ENCODE measurements at places on chromosomes 4 and X.

DNA sequence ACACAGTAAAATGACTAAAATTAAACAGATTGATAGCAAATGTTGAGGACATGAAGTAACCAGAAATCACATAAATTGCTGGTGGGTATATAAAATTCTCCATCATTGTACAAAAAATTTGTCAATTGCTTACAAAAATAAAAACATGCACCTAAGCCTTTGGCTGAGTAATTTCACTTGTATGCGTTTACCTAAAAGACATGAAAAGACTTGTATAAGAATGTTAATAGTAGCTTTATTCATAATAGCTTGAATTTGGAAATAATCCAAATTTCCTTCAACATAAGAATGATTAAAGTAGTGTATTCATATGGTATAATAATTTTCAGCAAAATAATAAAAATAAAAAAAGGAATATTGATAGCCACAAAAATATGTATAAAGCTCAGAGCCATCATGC is 37.7 kb downstream of the PDHA2 start:
- no peak for DNase-seq

- no peak for DNase-seq
These were observed 568.6 kb upstream of the BOD1L1 start for GRCh38 chr4:14196131-14196530.

- no peak for DNase-seq
These were observed 7.1 kb downstream of the CLOCK start for GRCh38 chr4:55539658-55540057.

DNA sequence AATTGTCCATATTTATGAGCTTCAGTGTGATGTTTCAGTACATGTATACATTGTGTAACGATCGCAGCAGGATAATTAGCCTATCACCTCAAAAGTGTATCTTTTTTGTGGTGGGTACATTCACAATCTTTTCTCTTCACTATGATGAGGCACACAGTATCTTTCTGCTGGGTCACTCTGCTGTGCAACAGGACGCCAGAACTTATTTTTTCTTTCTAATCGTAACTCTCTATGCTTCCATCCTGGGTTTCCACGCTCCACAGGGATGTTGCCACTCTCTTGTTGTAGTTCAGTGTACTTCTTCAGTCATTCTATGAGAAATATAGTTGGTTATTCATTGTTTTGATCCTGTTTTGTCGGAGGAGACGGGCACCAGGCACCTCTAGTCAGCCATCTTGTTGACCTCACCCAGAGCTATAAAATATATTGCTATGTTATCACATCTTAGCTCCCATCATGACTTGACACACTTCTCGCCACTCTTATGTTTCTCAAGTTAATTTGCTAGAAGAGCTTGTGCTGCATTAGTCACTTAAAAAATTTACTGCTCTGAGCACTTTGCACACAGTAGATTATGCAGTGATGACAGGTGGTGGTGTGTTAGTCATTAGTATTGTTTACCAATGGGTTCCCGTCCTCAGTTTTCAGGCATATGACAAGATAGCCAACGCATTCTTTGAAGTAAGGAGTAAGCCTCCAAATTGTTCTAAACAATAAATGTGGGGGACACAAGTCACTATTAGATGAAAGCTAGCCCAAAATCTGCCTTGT is 1002.7 kb upstream of the PCDH7 start:
- no peak for DNase-seq

GRCh38 chr4:180542445-180543100 is 1700.6 kb upstream of the TENM3 start:
- DNase-seq, result peak; percentile 16

- no peak for DNase-seq
These were observed 250.0 kb downstream of the ARHGAP24 start for GRCh38 chr4:85724791-85725563.

- no peak for DNase-seq
These were observed 1430.0 kb downstream of the ARAP2 start for GRCh38 chr4:34814266-34814665.

DNA sequence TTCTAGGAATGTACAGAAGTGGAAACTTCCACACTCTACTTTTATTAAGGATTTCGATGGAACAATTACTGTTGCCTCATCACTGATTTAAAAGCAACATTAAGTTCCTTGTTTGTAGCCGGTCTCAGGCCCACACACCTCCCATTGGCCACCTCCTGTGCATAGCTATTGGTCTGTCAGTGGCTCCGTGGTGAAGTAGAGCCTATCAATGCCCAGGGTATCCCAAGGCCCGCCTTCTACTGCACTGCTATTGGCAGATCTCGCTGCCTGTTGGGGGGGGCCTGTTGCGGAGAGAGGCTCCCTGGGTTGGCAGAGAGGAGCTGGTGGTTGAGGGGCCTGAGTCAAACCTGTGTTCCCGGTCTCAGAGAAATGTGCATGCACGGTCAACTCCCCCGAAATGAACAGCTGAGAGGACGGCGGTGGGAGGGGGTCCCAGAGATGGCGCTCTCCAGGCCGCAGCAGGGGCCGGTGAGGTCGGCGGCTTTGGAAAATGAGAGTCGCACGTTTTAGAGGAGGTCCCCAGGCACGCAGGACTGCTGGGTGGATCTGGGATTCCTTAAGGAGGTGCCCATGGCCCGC is 4.9 kb upstream of the ARAF start:
- peak; percentile 86 for DNase-seq

DNA sequence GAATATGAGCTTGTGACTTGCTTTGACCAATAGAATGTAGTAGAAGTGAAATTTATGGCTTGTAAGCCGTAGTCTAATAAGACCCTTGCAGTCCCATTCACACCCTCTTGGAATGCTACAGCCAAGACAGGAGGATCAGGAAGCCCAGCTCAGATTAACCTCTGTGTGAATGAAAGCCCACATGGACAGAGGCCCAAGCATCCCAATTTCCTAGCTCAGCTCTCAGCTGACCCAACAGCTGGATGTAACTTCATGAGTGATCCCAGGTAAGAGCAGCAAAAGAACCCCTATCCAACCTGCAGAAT is 12.8 kb upstream of the PPM1K start:
- DNase-seq, result no peak

- DNase-seq, result no peak
These were observed 283.6 kb downstream of the GALNTL6 start for GRCh38 chr4:172096786-172097185.

- no peak for DNase-seq
These were observed 147.0 kb downstream of the APBB2 start for GRCh38 chr4:41067369-41067768.

- no peak for DNase-seq
These were observed 326.9 kb downstream of the NAF1 start for GRCh38 chr4:162839814-162840213.

DNA sequence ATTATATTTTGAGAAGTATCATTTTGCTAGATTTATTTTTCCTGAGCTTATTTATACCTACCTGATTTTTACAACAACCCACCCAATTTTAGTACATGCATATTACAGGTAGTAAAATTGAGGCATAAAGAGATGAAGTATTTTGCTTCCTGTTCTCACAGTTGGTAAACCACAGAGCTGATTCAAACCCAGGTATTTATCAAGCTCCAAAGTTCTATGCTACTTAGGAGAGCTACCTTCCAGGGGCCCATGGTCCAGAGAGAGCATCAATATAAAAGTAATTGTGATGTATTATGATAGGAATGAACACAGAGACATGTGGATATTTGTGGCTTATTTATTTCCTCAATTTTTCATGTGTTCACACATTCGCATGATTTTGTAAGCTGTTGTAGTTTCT is 20.2 kb upstream of the GBA3 start:
- DNase-seq, result no peak

GRCh38 chrX:31433856-31434255 is 362.0 kb upstream of the FTHL17 start:
- DNase-seq, result no peak

- no peak for DNase-seq
These were observed 112.0 kb upstream of the TBL1X start for GRCh38 chrX:9352694-9353411.

DNA sequence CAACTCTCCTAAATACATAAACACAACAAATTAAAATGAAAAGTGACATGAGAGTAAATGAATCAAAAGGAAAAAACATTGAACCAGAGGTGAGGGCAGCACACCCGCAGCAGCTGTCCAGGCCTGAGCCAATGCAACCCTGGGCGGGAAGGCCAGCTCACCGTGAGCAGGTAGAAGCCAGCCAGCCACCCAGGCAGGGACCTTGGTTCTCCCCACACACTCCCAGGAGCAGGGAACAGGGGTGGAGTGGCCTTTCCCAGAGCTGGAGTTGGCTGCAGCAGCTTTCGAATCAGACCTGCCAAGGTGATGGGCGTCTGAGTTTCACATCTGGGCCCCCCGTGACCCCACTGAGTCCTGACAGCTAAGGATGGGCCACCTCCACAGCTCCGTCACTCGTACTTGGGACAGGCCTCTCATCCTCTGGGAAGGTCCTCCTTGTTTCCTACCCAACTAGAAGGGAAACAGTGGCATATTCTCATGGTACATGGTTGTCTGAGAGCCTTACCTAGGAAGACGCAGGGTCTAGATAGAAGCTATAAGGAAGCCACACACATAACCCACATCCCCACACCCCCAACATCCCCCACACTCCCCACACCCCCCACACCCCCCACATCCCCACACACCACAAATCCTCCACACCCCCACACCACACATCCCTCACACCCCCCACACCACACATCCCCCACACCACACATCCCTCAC is 172.2 kb downstream of the DCLK2 start:
- DNase-seq, result no peak

GRCh38 chrX:17740137-17741122 is 3.1 kb downstream of the SCML1 start:
- no peak for DNase-seq

GRCh38 chr4:140213749-140214148 is 59.8 kb upstream of the MAML3 start:
- no peak for DNase-seq

GRCh38 chr4:47444031-47444430 is 19.5 kb downstream of the COMMD8 start:
- no peak for DNase-seq

GRCh38 chrX:31819455-31819854 is 747.6 kb upstream of the FTHL17 start:
- DNase-seq, result no peak

DNA sequence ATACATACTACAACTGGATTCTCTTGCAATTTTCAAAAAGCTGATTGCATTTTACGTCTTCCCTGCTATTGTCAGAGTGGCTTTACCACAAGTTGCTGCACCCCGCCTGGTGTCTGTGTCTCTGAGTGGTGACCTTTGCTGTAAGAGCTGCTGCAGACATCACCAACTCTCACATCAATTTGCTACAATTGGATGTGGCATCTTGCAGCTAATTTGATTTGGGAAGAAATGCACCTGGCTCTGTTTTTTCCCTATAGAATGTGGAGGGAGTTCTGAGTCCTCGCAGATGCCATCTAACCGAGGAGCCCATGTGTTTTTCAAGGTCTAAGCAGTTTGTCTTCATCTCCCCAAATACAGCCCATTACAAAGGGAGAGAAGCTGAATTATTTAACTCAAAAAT is 73.8 kb upstream of the PHOX2B start:
- no peak for DNase-seq

- DNase-seq, result no peak
These were observed 16.2 kb upstream of the AFF1 start for GRCh38 chr4:86918539-86919072.

GRCh38 chrX:96453139-96453538 is 231.5 kb upstream of the DIAPH2 start:
- no peak for DNase-seq

GRCh38 chrX:16678689-16679088 is 28.7 kb downstream of the S100G start:
- DNase-seq, result no peak
